ENCODE measurements at places on chromosomes 1 and 21.

DNA sequence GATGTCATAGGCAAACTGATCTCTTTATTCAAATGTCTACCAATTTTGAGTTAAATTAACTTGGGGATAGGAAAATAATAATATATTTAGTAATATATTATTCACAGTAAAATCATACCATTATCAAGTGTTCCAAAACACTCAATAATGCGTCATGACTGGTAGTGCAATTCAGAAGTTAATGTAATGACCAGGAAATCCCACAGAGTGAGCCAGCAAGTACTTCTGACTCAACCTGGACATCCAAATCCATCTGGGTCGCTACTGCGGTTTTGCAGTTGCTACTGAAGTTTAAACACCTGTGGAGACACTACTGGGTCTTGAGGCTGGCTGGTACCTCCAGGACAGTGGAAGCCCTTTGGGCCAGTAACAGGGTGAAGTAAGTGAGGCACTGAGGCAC, 44.8 kb downstream of the DPYD start:
- no peak for DNase-seq

- no peak for DNase-seq
Observed at GRCh38 chr1:237953238-237953637, 62.5 kb upstream of the ZP4 start.

- no peak for DNase-seq
Observed at GRCh38 chr1:180268556-180269075, 38.6 kb downstream of the LHX4 start.

GRCh38 chr1:179742717-179743678, at the start of gene FAM163A:
Gene FAM163A, plus strand, starts transcription at chr1:179743291. Its CDS starts 69,807 bp downstream, at chr1:179813098.
- DNase-seq = no peak

DNA sequence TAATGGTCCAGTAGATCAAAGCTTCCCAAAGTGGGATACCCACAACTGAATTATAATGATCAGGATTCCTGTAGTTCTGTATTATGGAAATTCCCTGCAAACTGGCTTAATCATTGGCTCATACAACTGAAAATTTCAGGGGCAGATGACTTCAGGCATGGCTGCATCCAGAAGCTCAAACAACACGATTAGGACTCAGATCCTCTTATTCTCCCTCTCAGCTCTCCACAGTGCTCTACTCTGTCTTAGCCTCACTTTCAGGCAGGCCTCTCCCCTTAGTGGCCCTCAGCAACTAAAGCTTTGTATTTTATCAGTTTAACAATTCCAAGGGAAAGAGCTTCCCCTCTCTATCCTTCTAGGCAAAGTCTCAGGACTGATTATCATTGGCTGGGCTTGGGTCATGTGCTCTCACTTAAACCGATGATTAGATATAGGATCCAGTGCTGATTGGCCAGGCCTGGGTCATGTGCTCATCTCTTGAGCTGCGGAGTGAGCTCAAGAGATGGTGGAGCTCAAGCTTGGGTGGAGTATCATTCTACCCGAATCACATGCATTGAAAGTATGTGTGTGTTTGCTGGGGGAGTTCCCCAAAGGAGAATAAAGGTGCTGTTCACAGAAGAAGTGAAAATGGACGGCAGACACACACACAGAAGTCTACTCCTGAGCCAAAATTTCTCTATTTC, 57.9 kb upstream of the RUNX3 start:
- DNase-seq = no peak

All from glomerular endothelial cell (primary cell).